ENCODE measurements at places on chromosomes 12 and 14.

GRCh38 chr14:92563359-92563758, 49.8 kb downstream of the RIN3 start:
- no peak for DNase-seq

GRCh38 chr14:23629832-23630396, 6.2 kb upstream of the DHRS2 start:
- DNase-seq: no peak

DNA sequence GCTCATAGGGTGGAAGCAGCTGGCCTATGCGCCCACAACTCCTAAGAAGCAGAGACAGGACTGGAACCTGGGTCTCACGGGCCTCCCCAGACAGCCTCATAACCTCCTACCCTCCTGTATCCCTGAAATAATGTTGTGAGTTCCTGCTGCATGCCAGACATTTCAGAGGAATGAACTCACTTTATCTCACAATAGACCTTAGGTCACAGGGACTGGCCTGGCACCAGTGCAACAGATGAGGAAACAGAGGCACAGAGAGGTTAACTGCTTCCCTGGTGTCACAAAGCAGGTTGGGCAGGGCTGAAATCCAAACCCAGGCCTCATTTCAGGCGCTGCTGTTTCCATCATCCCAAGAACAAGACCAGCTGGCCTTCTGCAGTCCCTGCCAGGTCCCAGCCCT, 5.3 kb downstream of the PHETA1 start:
- DNase-seq: no peak

DNA sequence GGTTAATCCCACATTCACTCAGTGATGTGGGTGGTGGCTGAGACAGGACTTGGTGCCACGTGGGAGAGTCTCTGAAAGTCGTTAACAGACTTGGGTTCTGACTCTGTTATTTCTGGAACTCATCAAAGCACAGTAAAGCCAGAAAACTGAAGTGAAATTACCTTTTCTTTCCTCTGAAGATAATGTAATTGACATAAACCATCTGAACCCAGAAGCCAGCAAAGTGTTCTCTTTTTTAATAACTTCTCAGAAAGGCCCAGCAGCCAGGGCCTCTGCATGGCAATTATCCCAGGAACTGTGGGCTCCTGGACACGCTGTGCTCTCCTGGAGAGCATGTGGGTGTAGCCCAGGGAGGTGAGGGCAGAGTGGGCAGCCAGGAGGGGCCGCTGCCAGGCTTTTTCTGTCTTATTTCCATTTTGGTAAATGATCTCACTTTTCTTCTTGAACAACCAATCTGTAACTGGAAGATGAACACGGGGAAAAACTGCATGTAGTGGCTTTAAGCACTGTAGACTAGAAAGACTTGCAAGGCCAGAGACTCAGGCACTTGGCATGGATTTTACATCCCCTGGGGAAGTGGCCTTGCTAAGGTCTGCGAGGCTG, 444.1 kb upstream of the TMEM132C start:
- DNase-seq: no peak

- no peak for DNase-seq
Observed at GRCh38 chr12:59403259-59403932, 192.4 kb upstream of the SLC16A7 start.

GRCh38 chr14:53124786-53125185, 28.3 kb downstream of the DDHD1 start:
- DNase-seq: no peak

DNA sequence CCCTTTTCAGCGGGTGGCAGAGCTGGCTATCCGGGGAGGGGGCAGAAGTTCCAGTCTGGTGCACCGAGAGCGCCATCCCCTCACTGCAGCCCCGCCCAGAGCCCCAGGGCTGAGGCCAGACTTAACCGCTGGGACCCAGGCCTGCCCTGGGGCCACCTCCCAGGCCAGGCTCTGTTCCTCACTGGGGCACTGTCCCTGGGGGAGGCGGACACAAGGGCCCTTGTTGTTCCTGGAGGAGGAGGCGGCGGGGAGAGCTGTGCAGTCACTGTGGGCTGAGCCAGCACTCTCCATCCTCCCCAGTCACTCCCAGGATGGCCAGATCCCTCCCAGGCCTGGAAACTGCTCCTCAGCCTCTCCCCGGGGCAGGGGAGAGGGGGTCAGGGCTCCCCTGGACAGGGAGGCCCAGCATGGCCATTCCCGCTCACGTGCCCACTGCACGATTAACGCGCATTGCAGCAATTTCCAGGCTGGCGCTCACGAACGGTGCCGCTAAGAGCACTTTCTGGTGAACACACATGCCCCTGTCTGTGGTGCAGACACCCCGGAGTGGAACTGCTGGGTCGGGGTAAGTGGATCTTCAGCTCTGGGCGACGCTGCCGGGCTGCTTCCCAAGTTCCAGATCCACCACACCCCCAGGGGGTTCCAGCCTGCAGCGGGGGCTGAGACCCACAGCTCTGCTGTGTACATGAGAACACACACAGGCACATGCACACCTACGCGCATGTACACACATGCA, 89.8 kb upstream of the SFSWAP start:
- no peak for DNase-seq

DNA sequence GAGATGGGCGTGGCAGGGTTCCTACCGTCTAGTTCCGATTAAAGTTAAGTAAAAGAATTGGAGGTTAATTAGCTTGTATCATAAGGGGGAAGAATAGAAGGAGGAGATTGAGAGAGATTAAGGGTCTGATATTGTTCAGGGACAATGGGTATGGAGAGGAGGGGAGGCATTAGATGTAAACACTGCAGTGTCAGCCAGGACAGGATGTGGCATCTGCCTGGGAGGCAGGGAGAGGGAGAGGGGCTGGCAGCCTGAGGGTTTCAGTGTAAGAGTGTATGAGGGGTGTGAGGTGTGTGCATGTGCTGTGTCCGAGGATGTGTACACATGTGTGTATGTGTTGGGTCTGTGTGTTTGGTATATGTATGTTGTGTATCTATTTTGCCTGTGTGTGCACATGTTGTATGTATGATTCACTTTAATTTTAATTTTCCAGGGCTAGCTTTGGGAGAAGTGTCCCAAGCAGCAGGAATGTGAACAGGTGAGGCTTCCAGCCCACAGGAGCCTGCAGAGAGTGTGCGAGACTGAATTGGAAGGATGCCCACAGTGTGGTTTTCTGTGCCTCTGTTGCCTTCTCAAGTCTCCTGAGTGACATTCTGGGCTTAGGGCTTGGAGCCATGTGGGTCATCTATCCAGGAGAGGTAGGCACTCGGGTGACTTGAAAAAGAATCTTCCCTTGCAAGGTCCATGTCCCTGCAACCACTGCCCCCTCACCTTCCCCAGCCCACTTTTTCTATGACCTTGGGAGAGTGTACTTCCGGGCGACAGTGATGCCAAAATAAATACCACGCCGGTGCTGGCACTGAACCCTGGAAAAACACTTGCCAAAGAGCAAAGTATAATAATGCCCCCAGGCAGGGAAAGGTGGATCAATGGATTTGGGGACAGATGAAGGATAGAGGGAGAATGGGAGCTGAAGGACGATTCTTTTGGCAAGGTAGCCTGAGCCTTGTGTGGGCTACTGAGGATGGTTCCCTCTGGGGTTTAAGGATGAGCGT, 36.8 kb upstream of the DCD start:
- DNase-seq: no peak

GRCh38 chr14:51323492-51323891, 83.4 kb downstream of the TMX1 start:
- DNase-seq: no peak

DNA sequence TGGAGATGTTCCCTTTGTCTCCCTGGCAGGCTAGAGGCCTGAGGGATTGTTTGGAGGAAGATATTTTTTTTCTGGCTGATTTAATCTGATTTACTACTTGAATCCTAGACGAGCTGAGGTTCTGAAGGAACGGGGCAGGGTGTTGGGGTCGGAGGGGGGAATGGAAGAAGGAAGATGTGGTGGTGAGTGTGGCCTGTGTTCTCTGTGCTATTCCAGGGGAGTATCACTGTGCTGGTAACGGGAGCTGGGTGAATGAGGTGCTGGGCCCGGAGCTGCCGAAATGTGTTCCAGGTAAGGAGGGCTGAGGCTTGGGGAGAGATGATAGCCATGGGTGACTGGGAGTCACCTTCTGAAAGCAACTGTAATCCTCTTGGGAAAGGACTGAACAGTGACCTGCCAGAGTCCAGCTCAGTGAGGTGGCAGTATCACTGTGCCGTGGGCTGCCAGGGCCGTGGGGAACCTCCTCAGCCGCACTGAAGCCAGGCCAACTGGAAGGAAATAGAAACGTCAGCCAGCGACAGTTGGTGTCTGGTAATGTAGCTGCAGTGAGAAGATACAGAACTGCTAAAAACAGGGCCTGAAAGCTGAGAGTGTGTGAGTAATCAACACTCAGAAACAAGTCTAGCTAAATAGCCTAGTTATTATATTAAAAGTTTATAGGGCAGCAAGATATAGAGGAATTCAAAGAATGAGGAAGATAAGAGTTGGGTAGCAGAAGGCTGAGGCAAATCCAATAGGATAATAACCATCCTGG, 7.9 kb downstream of the C1S start:
- no peak for DNase-seq

GRCh38 chr12:6461401-6462233, 8.9 kb downstream of the VAMP1 start:
- no peak for DNase-seq

DNA sequence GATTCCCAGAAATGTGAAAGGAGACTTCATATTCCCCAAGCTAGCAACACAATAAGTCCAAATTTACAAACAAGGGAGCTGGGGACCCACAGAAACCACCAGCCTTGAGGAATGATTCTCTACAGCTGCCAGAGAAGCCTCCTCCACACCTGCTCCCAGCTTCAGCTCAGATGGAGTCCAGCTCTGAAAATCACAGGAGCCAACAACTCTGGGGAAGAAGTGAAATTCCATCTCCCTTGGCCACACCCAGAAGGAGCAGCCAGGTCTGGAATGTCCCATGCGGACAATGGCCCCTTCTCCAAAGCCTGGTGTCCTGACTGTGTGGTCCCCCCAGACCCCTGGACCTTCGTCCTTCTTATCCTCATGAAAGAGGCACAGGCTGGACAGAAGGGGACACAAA, 45.4 kb downstream of the SYNE3 start:
- DNase-seq: no peak

DNA sequence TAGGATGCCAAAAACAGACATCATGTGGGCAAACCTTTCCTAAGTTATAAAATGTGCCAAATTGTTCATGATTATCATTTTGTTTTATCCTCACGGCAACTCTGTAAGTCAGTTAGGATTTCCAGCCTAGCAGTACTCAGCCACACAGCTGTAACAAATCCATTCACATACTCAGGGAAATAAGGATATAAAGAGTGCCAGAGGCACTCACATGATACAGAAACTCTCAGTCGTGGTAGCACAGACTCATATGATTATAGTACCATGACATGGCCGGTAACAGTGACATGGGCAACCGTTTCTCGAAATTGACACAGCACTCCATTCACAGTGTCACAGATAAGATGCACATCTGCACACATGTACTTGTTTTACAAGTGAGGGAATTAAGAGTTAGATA, 344.2 kb downstream of the LRIG3 start:
- DNase-seq: no peak

- DNase-seq: no peak
Observed at GRCh38 chr12:6667559-6668210, 4.8 kb upstream of the ING4 start.

All from HuH-7.5 (cell line).